Activated CD4-positive, alpha-beta T cell treated with anti-CD3 and anti-CD28 coated beads, Interleukin-2, amount 10 ng/mL, durations not matched to agents 7 days and 5 days (primary cell): ENCODE measurements at places on chromosomes 6 and 20. TPM values are rescaled to one million over a fixed set of nuclear protein-coding genes. Genes with fewer than 3 reads are reported as not detected.

The CUTA gene
- 191 TPM for total RNA-seq

The MED23 gene
- 34.3 TPM for total RNA-seq

The HLA-DRB5 gene
- 29.2 TPM for total RNA-seq

The SAMD3 gene
- 50.9 TPM for total RNA-seq

The RBM39 gene
- total RNA-seq = 374 TPM

The GNMT gene
- total RNA-seq = 1.1 TPM

The SLCO4A1 gene
- total RNA-seq = 55.2 TPM

DNA sequence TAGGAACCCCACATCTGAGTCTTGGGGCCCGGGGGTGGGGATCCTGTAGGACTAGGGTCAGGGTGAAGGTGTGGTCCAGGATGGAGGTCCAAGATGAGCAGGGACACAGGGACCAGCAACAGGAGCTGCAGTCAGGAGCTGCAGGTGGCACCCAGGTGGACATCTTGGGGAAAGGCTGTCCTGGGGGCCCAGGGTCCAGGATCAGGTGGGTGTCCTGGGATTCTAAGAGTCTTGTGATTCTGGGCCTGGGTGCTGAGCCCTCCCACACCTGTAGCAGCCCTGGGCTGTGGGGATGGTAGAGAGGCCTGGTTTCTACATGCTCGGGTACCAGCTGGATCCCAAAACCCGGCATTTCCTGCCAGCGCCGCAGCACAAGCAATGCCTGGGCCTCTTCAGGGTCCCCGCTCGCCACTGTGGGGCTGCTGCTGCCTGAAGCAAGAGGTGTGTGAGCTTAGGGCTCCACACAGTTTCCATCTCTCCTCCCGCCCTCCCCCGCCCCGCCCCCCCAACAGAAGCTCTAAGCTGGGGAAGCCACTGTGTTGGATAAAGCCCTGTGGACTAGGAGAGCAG lies 20.7 kb downstream of the ERGIC3 start:
- H3K36me3 ChIP-seq = no peaks in the 10 kb centered on the region
- no peak overlapping the region for H3K4me3 ChIP-seq
- no peak for DNase-seq

- no peaks in the 10 kb centered on the region for H3K36me3 ChIP-seq
- no peak for DNase-seq
- no peak overlapping the region for H3K4me3 ChIP-seq
- peak overlapping the region; percentile 17 for H3K27ac ChIP-seq
- H3K4me1 ChIP-seq = no peaks in the 10 kb centered on the region
- peaks cover 6% of the 10 kb centered on the region for H3K27me3 ChIP-seq
These were observed 41.3 kb downstream of the SPDEF start for GRCh38 chr6:34514593-34515472.

DNA sequence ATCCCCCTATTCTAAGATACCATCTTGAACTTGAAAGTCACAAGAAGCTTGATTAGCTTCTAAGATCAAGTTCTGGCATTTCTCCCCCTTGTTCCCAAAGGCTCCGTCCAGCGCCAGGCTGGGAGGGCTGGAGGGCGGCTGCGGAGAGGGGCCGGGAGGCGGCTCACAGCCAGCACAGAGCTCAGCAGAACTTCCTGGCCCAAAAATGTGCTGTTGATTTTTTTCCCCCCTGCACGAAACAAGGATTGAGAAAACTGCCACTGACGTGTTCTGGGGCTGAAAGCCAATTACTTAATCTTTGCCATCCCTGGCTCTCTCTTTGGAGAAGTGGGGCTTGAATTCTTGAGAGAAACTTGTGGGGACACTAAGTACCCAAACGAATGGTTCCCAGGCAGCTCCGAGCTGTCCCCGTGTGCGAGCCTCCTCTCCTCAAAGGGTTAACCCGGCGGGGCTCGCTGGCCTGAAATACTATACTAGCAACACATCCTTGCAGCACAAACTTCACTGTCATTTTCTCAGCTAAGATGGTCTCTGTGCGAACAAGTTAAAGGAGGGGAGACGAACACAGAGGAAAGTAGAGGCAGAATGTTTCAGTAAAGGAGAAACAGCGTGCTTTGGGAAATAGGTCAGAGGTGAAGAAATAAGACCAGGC lies 452 bp downstream of the TRAF3IP2 start:
- peak; percentile 43 for DNase-seq
- H3K27me3 ChIP-seq = no peaks in the 10 kb centered on the region
- peak overlapping the region; percentile 92 for H3K27ac ChIP-seq
- H3K4me3 ChIP-seq = peak overlapping the region; percentile 89
- peaks cover 9% of the 10 kb centered on the region for H3K36me3 ChIP-seq
- peaks cover 47% of the 10 kb centered on the region for H3K4me1 ChIP-seq

- H3K36me3 ChIP-seq = peaks cover 2% of the 10 kb centered on the region
- peaks cover 12% of the 10 kb centered on the region for H3K4me1 ChIP-seq
- no peak for DNase-seq
- no peaks in the 10 kb centered on the region for H3K27me3 ChIP-seq
- no peak overlapping the region for H3K27ac ChIP-seq
These were observed 51.7 kb downstream of the PCNA start for GRCh38 chr20:5067877-5068645.

GRCh38 chr6:132598473-132598872 lies 8.9 kb upstream of the TAAR5 start:
- H3K36me3 ChIP-seq = no peaks in the 10 kb centered on the region
- no peaks in the 10 kb centered on the region for H3K4me1 ChIP-seq
- H3K4me3 ChIP-seq = no peak overlapping the region
- H3K27ac ChIP-seq = no peak overlapping the region
- no peak for DNase-seq

- no peak overlapping the region for H3K4me3 ChIP-seq
- H3K36me3 ChIP-seq = peaks cover 4% of the 10 kb centered on the region
These were observed 142.1 kb downstream of the MYB start for GRCh38 chr6:135323202-135323668.

DNA sequence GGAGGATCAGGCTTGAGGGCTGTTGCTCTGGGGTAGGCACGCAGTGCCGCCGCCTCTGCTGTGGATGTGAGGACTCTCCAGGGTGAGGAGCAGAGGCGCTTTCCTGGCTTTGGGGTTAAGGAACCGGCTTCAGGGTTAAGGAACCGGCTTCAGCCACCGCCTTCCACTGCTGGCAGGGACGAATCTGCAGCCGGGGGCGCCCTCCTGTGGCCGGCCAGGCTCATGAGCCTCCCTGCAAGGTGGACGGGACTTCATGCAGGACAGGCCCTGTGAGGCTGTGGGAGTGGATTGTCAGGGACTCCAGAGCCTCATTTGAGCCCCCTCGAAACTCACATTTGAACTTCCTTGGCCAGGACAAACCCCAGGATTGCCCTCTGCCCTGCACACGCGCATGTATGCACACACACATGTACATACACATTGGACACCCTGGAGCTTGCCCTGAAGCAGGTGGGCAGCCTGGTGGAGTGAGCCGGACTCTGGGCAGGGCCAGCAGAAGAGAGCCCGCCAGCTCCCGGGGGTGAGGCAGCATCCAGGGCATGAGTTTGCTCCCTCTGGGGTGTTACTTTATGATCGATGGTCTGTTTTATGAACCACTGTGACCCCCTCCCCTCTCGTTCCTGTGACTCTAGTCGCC lies 146.9 kb downstream of the PHACTR3 start:
- H3K4me1 ChIP-seq = no peaks in the 10 kb centered on the region
- DNase-seq = peak; percentile 41
- no peaks in the 10 kb centered on the region for H3K36me3 ChIP-seq
- no peak overlapping the region for H3K4me3 ChIP-seq

- no peaks in the 10 kb centered on the region for H3K27me3 ChIP-seq
- DNase-seq = no peak
- no peaks in the 10 kb centered on the region for H3K4me1 ChIP-seq
These were observed 1241.1 kb upstream of the EYS start for GRCh38 chr6:66948106-66948505.

DNA sequence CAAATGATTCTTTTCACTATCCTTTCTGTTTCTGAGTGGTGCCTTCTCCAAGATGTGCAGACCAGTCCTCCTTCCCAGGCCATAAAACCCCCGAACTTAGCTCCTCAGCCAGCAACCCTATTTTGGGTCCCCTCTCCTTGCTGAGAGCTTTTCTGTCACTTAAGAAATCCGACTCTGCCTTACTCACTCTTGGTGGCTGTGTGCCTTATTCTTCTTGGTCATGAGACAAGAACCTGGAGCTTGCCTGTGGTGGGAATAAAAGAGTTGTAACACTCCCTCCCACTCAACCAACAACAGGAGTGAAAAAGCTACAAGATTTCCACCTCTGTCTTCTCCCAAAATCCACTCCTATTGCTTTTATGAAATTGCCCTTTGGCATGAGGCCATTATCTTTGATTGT lies 62.6 kb downstream of the RPS12 start:
- no peaks in the 10 kb centered on the region for H3K36me3 ChIP-seq
- H3K27me3 ChIP-seq = peaks cover 2% of the 10 kb centered on the region
- no peaks in the 10 kb centered on the region for H3K4me1 ChIP-seq

GRCh38 chr6:163814494-163815364 lies 400.2 kb downstream of the QKI start:
- no peaks in the 10 kb centered on the region for H3K27me3 ChIP-seq
- H3K27ac ChIP-seq = no peak overlapping the region

- H3K27me3 ChIP-seq = peaks cover 2% of the 10 kb centered on the region
- H3K4me3 ChIP-seq = no peak overlapping the region
- no peak overlapping the region for H3K27ac ChIP-seq
- no peak for DNase-seq
- H3K4me1 ChIP-seq = no peaks in the 10 kb centered on the region
- H3K36me3 ChIP-seq = no peaks in the 10 kb centered on the region
These were observed 314.1 kb downstream of the QKI start for GRCh38 chr6:163728442-163729126.

DNA sequence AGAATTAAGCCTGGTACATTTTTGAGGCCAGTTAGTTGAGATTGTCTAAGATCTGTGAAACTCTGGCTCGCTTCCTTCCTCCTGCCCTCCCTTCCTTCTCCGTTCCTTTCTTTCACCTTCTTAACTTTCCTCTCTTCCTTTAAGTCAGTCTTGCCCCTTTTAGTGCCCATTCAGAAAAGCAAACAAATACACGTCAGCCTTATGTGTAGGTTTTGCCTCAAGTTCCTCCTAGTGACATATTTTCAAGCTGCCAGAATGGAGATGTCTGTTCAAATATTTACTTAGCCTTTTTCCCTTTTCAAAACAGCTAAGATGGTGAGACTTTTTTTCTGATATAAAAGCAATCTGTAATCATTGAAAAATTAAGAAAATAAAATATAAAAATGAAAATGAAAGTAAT lies 178.4 kb downstream of the FARS2 start:
- no peaks in the 10 kb centered on the region for H3K27me3 ChIP-seq
- peaks cover 9% of the 10 kb centered on the region for H3K36me3 ChIP-seq
- H3K27ac ChIP-seq = peak overlapping the region; percentile 55
- DNase-seq = no peak
- H3K4me3 ChIP-seq = no peak overlapping the region
- peaks cover 2% of the 10 kb centered on the region for H3K4me1 ChIP-seq

GRCh38 chr6:52908526-52908925 lies 972 bp downstream of the GSTA3 start:
- no peak overlapping the region for H3K27ac ChIP-seq
- peaks cover 4% of the 10 kb centered on the region for H3K27me3 ChIP-seq
- H3K4me3 ChIP-seq = no peak overlapping the region
- no peaks in the 10 kb centered on the region for H3K36me3 ChIP-seq
- no peaks in the 10 kb centered on the region for H3K4me1 ChIP-seq

DNA sequence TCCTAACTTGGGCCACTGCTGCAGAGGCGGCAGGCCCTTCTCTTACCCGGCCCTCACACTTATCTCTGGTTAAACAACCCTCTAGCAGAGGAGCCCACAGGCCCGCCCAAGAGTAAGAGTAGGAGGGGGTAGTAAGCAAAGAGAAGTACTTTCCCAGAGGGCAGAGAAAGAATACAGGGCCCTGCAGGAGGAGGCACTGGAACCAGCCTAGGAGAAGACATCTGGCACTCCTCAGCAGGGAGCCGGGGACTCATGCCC lies 10.1 kb downstream of the MTCH1 start:
- peaks cover 70% of the 10 kb centered on the region for H3K36me3 ChIP-seq
- no peaks in the 10 kb centered on the region for H3K27me3 ChIP-seq
- H3K4me1 ChIP-seq = peaks cover 25% of the 10 kb centered on the region

DNA sequence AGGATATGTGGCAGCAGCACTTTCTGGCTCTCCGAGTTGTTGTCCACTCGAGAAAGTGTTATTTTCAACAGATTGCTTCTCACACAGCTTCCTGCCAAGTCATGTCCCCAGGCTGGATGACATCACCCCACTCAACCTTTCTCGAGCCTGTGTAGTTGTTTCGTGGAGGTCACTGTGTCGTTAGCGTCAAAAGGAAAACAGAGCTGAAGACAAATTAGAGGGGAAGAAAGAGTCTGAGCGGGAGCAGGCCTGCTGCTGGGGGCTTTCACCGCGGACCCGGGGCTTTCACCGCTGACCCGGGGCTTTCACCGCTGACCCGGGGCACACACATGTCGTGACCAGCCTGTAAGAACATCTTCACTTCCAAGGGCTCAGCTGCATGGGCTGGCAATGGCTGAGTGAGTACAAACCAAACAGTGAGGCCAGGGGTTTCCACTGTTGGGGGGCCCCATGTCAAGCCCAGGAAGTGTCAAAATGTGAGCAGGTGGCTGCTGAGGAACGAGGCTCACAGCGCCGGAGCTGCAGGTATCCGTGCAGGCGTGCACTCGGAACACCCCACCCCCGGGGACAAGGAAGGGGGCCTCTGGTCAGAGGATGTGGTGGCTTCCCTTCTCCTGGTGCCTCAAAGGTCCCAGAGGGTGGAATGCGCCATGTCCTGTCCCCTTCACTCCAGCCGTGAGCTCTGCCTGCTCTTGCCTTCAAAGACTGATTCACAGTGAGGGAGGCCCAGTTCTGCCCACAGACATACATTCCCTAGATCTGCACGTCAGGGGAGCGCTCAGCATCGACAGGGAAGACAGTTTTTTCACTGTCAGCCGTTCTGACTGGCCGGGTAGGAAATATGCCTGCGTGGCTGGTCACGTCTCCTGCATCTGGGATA lies 365.9 kb downstream of the TAF4 start:
- no peaks in the 10 kb centered on the region for H3K36me3 ChIP-seq
- no peaks in the 10 kb centered on the region for H3K4me1 ChIP-seq

DNA sequence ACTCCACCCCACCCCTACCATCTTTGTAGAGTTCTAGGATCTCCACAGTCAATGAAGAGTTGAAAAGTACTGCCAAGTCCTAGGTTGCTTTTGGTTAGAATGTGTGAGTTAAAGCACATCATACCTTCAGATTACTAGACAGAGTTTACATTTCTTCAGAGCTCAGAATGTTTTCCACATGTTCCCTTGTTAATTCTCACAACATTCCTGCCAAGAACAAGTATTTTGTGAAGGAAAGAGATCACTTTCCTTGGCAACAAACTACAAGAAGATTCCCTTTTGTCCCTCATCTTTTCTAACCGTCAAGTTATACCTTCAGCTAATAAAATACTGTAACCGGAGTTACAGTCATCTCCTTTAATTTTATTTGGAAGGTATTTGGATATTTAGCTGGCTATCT lies 266.8 kb downstream of the ZFAND3 start:
- H3K36me3 ChIP-seq = peaks cover 12% of the 10 kb centered on the region
- H3K4me1 ChIP-seq = no peaks in the 10 kb centered on the region
- H3K27me3 ChIP-seq = no peaks in the 10 kb centered on the region
- DNase-seq = no peak

DNA sequence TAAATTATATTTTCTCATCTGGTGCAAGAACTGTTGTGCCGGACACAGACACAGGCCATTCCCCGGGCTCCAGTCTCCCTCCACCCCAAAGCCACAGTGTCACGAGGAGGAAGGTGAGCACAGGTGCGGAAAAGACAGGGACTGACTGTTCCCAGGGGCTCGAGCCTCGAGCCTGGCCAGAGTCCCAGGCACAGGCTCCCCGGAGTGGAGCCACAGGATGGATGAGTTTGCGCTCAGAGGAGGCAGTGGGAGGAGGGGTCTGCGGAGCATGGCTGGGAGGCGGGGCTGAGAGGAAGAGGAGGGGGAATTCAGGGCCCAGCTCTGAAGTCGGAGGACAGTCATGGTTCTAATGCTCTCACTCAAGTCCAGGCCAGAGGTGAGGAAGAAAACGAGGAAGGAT lies 284.8 kb downstream of the SMOC2 start:
- H3K4me1 ChIP-seq = no peaks in the 10 kb centered on the region
- H3K27me3 ChIP-seq = no peaks in the 10 kb centered on the region
- no peak overlapping the region for H3K4me3 ChIP-seq
- H3K27ac ChIP-seq = no peak overlapping the region
- H3K36me3 ChIP-seq = no peaks in the 10 kb centered on the region
- no peak for DNase-seq
